ENCODE measurements at places on chromosomes 1 and 21.

GRCh38 chr1:71667216-71667615 is 586.4 kb upstream of the ZRANB2 start:
- DNase-seq = peak; percentile 43

GRCh38 chr1:8027748-8028570 is 1.9 kb upstream of the ERRFI1 start:
- no peak for DNase-seq

DNA sequence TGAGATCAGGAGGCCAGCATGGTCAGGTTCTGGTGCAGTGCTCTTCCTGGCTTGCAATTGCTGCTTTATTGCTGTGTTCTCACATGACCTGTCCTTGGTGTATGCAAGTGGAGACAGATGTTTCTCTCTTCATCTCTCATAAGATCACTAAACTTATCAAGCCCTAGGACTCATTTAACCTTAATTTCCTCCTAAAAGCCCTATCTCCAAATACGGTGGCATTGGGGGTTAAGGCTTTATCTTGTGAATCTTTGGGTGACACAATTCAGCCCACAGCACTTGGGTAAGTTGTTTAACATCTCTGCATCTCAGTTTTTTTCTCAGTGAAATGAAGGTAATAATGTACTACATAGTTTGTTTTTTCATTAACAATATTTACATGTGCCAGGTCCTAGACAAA is 152.4 kb downstream of the RWDD3 start:
- no peak for DNase-seq

- DNase-seq = no peak
These were observed 15.0 kb downstream of the LBR start for GRCh38 chr1:225412803-225413351.

- no peak for DNase-seq
These were observed 13.7 kb downstream of the KIAA1614 start for GRCh38 chr1:180926164-180926981.

DNA sequence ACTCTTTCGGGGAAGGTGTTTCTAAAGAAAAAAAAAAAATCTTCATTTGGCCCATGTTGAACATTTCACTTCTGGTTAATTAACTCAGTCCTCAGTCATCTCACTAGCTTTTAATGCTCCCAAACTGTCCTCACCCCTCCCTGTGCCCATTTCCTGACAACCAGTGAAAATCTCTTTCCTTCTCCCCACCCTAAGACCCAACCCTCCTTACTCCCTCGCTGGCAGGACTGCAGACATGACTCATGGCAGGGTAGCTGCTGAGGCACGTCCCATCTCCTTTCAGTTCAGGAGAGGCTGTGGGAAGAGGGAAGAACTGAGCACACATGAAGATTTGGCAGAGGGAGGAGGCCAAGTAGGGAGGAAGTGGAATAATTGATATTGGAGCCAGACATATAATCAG is 12.6 kb downstream of the PKP1 start:
- no peak for DNase-seq

DNA sequence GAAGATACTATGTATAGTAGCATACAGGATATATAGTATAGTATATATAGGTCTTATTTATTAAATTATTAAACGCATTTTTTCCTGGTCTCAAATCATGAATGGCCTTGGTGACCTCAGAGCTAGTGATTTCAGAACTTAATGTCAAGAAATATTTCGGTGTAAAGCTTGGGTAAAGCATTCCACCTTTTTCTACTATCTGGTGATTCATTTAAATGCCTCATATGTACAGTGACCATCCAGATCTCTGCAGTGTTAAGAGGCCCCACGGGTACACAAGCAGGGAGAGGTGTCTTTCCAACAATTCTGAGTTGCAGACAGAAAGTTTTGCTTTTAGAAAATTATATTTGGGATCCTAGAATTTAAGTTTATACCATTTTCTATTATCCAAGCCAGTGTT is 626.5 kb downstream of the PTPRC start:
- no peak for DNase-seq

- no peak for DNase-seq
These were observed 135.7 kb upstream of the SLC45A1 start for GRCh38 chr1:8182034-8182761.
